Mesenteric fat pad (tissue), 1 donor: ENCODE measurements at places on chromosomes 2 and 18.

DNA sequence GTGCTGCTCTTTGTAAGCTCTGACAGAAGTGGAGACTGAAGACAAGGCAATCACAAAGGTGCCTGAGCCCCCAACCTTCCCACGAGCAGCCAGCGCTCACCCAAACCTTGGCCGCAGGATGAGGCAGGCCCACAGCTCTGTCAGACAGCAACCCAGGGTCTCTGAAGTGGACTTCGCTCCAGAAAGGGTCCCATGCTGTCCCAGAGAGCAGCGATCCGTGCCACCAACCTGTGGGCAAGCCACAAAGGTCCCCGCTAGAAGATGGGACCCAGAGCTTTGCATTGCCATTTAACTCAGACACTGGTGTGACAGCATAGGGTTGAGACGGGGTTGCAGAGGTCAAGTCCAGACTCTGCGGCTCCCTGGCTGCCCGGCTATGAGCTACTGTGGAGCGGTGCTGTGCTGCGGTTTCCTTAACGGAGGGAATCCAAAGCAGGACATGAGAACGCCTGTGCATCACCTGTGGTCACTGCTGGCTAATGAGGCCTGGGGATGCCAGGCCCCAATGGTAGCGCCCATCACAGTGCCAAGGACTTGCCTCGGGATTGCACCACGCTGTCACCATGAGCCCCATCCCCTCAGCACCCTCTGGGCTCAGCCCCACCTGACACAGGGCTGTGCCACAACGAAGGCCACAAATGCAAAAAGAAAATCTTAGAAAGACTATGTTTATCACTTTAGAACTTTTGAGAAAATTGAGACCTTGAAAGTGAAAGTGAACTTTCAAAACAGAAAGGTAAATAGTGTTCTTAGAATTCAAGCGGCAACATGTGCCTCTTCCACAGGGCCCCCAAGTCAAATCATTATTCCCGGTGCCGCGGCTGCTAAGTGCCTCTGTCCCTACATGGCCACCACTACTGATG, 103.4 kb downstream of the HDAC4 start:
- peak; percentile 86 for DNase-seq

- DNase-seq = no peak
These were observed 319.0 kb upstream of the SOX11 start for GRCh38 chr2:5373200-5373599.

- DNase-seq = peak; percentile 28
These were observed 138.8 kb upstream of the COPS8 start for GRCh38 chr2:236946871-236947270.

DNA sequence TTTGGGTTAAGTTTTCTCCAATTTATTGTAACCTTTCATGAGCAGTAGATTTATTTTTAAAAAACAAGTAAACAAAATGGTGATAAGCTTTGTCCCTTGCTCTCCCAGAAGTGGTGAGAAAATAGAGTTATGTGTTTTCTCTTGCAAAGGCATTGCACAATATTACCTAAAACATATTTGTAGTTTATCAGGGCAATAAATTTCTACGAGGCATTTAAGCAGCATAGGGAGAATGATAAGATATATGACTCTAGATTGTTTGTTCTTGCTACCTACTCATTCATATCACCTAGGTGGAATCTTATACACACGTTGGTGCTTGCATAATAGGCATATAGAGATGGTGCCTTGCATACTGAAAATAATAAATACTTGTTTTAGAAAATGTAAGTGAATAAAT, 201.7 kb downstream of the MYO1B start:
- no peak for DNase-seq

GRCh38 chr2:37676274-37676673, 4.8 kb upstream of the CDC42EP3 start:
- no peak for DNase-seq

GRCh38 chr2:86239745-86240144, 40.5 kb downstream of the MRPL35 start:
- peak; percentile 51 for DNase-seq

DNA sequence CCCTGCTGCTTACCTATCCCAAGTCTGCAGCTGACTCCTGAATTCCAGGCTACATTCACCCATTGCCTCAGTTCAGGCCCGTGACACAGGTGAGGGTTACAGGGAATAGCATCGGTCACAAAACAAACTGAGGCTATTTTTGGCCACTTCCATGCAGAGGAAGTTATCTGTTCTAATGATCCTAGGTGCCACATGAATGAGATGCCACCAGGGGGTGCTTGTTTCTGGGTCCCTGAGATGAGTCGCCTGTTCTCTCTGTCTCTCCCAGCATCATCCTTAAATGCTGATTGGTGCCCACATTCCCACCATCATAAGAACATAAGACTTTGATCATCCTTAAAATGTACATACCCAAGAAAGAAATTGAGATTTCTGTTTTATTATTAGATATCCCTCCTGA, 119.0 kb upstream of the CELF4 start:
- DNase-seq = no peak

GRCh38 chr2:17805717-17806363, 10.4 kb upstream of the MSGN1 start:
- no peak for DNase-seq

DNA sequence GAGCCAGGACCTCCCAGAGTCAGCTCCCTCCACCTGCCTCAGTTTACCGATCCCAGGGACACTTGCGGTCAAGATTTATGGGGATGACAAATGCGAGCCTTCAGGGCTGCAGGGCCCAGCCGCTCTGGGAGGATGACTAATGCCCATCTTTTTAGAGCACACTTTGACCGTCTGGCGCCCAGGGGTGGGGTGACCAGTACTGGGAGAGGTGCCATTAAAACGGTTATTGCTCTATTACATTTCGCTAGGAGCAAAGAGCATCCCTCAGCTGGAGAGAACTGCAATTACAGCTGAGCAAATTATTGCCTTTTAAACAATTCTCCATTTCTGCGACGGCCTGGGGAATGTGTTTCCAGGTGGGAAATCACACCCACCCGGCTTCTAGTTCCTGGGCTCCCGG, 42.6 kb upstream of the HPCAL1 start:
- no peak for DNase-seq

GRCh38 chr18:64668461-64668962, 519.6 kb upstream of the LINC00305 start:
- DNase-seq = no peak

DNA sequence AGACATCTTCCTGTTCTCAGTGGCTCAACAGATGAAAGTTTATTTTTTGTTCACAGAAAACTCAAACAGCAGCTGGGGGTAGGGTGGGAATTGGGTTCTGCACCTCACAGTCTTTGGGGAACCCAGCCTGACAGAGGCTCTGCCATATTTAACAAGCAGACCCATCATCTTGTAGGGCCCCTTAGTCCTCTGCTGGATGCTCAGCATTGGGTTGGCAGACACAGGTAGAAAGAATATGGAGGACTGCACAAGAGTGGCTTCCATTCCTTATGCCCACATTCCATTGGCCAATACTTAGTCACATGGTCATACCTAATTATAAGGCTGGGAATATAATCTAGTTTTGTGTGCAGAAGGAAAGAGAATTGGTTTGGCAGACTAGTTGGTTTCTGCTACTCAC, 89.1 kb downstream of the MYO3B start:
- no peak for DNase-seq

DNA sequence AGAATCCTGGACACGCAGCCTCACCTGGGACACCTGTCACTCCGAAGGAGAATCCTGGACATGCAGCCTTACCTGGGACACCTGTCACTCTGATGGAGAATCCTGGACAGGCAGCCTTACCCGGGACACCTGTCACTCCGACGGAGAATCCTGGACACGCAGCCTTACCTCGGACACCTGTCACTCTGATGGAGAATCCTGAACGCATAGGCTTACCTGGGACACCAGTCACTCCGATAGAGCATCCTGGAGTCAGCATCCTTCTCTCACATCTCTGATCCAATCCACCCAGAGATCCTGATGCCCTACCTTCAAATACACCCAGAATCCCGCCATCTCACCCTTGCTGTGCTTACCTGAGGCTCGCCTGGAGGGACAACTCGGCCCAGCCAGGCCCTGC, 154.9 kb downstream of the NDUFA10 start:
- DNase-seq = peak; percentile 68

DNA sequence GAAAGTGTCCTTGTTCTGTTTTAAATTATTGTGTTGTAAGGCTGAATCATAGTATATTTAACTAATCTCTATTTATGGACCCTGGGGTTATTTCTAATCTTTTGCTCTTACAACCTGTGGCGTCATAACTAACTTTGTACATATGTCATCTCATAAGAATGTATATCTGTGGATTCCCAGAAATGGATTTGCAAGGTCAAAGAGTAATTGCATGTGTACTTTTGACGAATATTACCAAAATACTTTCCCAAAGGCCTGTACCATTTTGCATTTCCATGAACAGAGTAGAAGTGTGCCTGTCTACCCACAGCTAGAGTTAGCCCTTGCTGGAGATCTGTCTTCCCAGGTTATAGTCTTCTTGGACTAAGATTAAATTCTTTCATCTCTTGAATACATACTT, 42.8 kb downstream of the SEMA4F start:
- no peak for DNase-seq

DNA sequence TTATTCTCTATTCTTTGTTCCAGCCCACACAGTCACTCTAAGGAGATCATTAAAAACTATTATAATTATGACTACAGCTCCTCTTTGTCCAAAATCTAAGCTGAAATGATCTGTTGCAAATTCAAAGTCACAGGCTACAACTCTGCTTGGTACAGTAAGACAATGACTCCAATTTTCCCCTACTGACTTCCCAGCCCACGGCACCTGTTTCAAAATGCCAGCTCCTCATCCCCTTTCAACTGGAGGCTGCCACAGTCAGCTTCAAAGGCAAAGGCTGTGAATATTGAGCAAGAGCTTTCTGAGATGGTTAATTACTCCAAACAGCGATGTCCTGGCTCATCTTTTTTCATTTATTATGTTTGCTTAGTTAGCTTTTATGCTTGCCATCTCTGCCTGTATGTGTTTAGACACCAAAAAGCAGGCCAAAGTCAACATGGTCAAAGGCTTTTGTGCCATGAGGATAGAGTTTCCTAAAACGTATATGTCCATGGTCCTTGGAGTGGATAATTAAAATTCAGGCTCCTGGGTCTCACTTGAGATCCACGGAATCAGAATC, 141.1 kb downstream of the DOCK10 start:
- DNase-seq = no peak

GRCh38 chr2:30987566-30987965, 150.7 kb downstream of the GALNT14 start:
- DNase-seq = no peak

GRCh38 chr2:137050949-137051348, 285.6 kb downstream of the THSD7B start:
- no peak for DNase-seq

DNA sequence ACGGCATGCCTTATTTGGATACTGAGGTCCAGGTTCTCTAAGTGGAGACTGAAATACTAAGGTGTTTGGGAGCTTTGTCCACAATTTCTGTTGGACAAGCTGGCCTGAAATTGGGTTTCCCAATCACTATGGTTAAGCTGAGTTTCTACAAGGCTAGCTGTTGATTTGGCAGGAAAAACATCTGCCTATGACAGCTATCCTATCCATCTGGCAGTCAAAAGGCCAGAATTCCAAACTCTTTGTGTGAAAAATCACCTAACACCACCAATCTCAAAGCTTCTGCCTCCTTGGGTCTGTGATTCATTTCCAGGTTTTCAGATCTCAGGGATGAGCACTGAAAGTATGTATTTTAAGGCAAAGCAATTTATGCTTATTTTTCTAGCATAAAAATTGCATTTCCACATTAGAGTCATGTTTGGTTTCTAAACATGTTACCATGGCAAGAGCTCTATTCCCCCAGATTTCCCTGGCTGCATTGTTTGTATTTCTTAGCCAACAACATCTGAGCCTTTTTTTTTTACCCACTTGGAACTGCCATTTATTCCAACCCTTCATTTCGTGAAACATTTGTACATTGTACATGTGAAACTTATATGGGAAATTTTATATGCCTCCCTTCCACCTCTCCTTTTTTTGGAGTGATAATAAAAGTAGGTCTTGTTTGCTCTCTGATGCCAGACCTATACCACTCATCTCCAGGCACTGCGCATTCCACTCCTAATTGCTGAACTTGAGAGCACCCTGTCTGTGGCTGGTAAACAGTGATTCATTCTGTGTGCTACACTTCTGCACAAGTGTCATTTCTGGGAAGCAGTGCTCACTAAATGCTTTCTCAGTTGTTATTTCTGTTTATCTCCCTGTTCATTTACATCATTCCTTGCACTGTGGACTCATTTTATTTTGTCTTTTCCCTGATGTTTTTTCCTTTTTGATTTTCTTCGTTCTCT, 15.9 kb upstream of the CCDC85A start:
- DNase-seq = no peak

DNA sequence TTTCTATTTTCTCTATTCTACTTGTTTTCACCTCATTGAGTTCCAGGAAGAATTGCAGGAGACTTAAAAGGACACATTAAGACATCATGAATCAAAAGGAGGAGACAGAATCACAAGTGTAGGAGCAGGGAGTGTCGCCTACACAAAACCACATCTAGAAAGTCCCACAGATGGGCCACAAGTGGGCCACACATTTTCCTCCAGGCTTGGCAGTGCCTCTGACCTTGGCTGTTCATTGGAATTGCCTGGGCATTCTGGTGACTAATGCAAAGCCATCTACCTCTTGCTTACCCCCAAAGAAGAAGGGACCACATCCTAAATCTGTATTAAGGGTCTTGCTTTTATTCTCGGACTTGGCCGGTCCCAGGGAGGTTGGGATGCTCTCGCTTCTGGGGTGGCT, 103.6 kb downstream of the KLHL29 start:
- no peak for DNase-seq

GRCh38 chr2:64601034-64601754, 52.5 kb downstream of the SERTAD2 start:
- no peak for DNase-seq

DNA sequence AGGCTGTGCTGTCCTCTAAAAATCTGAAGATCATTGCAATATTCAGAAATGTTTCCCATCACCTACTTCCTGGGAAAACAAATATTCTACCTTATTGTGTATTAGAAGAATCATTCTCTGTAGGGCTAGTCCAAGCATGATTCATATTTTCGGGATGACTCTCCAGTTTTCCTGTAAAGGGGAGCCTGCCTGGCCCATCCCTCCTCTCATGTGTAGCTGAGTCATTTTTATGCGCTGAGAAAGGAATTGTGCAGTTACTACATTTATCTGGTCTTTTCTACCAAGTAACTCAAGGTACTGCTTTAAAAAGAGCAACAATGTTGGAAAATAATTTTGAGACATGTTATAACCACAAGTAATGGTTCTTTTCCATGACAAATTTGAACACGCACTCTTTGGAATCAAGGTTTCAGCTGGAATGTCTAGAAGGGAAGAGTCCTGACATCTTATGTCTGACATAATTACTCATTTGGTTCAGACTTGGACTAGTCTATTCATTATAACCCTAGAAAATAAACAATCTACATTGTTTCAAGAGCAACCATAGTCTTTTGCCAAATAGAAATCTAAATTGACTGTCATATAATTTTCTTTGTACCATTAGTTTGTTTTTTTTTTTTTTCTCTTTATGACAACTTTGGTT, 6.6 kb downstream of the DSG3 start:
- DNase-seq = no peak

- DNase-seq = no peak
These were observed 54.5 kb downstream of the SLC39A10 start for GRCh38 chr2:195711478-195711877.

DNA sequence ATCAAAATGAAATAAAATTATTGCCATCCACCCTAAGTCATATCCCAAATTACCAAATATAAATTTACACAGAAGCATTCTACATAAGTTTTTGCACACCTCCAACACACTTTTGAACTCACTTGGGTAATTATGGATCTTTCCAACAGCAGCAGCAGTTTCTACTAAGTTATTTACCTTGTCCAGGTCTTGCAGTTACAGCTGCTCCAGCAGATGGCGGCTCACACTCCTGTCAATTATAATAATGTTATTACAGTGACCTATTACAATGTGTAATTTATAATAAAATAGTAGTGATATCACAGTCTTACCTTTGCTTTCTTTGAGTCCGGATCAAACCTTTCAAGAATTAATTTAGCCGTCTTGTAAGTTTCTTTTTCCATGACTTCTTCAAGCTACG, 37.9 kb downstream of the LNPK start:
- no peak for DNase-seq
